ENCODE measurements at places on chromosomes 4 and X.

DNA sequence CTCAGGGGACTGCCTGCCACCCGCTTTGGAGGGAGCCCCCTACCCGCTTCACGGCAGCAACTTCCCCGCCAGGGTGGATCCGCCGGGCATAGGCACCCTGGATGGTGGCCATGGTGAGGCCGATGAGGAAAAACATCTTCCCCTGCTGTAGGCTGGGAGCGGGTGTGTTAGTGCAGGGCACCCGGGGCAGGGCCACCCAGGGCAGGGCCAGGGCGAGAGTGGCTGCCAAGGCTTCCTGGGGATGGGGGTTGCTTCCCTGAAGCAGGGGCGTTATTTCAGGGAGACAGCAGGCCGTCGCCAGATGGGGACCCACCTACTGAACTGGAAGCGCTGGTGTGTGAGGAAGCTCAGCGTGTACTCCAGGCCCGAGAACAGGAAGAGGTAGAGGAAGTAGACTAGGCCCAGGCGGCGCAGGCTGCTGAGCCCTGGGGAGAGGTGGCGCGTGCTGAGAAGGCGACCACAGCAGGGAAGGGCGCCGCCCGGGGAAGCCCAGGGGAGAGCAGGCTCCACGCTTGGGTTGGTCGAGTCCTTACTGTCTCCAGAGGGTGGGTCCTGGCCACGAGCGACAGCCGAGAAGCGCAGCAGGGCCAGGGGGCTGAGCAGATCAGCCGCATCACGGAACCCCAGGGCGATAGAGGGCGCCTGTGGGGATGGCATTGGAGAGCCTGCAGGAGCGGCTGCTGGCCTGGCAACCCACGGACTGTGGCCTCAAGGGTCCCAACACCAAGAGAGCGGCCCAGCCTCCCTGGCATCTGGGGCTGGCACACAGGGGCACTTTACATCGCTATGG lies 31.5 kb downstream of the NOP14 start:
- DNase-seq = peak; percentile 57

DNA sequence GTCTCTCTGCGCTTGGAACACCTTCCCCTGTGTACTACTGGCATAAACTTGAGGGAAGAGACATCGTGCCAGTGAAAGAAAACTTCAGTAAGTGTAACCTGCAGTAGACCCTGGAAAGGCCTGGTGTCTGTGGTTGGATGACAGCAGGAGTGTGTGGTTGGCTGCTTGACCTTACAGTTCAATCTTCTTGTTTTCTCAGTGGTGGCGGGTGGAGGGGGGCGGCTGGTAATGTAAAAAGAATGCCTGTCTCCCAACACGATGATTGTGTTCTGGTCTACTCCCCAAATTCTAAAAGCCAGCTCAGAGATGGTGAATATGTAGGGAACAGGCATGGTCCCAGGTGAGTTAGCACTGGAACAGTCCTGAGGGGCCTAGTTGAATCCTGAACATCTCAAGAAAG lies 18.6 kb downstream of the PSMD10 start:
- peak; percentile 41 for DNase-seq

DNA sequence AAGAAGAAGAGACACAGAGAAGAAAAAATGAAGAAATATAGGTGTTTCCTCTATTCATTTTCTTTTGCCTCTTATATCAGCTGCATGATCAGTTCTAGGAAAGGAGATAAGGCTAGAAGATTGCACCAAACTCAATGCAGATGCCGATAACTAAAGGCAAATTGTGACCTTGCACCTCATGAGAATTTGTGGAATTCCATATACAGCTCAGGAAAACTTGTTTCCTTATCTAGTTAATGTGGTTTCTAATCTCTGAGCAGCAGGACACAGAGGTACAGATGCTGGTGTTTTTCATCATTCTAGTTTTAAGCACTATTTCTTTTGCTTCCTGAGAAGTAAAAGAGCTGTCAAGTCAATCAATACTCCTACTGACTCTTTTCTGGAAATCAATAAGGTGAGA lies 104.6 kb upstream of the NWD2 start:
- DNase-seq = no peak

- DNase-seq = no peak
Measured at GRCh38 chr4:186845137-186845842, 121.6 kb upstream of the FAT1 start.

GRCh38 chr4:794900-795725 lies 30.8 kb downstream of the CPLX1 start:
- no peak for DNase-seq
